AG09319 (cell line): ENCODE measurements at places on chromosomes 7 and 10.

DNA sequence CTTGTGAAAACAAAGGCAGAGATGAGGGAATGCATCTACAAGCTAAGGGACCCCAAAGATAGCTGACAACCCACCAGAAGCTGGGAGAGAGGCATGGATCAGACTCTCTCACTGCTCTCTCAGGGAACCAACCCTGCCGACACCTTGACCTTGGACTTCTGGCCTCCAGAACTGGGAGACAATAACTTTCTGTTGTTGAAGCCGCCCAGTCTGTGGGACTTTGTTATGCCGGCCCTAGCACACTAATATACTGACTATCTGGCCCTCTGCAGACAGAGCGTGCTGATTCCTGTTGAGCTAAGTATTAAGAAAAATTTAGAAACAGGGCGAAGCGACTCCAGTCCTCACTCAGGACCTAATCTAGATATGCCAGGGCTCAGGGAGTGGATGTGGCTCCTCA lies 144.3 kb upstream of the TCF7L2 start:
- no peak for DNase-seq

DNA sequence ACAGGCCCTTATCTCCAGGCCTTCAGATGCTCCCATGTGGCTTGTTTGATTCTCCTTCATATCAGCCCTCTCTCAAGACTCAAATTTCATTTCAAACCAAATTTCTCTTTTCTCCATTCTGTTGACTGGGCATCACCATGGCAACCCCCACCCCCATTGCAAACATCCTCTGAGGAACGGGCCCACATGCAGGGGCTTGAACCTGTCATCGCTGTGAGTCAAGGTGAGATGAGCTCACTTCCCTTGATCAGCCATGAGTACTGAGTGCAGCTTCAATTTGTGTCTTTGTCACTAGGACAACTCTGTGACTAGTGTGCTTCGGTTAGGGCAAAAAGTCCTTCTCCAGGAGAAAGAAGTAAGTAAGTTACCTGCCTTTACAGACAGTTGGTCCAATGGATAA lies 41.9 kb downstream of the CALML3 start:
- DNase-seq: no peak

- no peak for DNase-seq
Observed at GRCh38 chr7:25659841-25660240, 431.6 kb upstream of the NPVF start.

GRCh38 chr7:110835218-110835617 lies 255.7 kb upstream of the LRRN3 start:
- no peak for DNase-seq

GRCh38 chr10:44966129-44966815 lies 6.7 kb downstream of the RASSF4 start:
- no peak for DNase-seq

DNA sequence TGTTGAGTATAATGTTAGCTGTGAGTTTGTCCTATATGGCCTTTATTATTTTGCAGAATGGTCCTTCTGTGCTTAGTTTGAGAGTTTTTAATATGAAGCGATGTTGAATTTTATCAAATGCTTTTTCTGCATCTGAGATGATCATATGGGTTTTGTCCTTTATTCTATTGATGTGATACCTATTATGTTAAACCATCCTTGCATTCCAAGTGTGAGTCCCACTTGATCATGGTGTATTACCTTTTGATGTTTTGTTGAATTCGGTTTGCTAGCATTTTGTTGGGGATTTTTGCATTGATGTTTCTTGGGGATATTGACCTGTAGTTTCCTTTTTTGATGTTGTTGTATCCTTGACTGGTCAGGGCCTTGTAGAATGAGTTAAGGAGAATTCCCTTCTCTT lies 166.4 kb downstream of the MLLT10 start:
- DNase-seq: no peak

DNA sequence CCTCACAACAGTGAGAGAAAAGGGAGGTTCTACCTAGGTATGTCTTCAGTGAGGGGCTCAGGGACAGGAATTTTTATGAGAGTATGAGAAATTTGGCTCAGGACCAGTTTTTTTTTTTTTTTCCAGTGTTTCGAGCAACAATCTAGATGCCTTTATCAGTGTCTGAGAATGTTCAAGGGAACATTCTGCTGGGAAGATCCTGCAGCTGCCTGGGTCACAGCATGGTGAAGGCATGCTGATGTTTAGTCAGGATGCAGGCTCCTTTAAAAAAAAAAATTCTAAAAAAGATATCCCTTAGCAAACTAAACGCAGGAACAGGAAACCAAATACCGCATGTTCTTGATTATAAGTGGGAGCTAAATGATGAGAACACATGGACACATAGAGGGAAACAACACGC lies 31.0 kb downstream of the SBDS start:
- DNase-seq: no peak

DNA sequence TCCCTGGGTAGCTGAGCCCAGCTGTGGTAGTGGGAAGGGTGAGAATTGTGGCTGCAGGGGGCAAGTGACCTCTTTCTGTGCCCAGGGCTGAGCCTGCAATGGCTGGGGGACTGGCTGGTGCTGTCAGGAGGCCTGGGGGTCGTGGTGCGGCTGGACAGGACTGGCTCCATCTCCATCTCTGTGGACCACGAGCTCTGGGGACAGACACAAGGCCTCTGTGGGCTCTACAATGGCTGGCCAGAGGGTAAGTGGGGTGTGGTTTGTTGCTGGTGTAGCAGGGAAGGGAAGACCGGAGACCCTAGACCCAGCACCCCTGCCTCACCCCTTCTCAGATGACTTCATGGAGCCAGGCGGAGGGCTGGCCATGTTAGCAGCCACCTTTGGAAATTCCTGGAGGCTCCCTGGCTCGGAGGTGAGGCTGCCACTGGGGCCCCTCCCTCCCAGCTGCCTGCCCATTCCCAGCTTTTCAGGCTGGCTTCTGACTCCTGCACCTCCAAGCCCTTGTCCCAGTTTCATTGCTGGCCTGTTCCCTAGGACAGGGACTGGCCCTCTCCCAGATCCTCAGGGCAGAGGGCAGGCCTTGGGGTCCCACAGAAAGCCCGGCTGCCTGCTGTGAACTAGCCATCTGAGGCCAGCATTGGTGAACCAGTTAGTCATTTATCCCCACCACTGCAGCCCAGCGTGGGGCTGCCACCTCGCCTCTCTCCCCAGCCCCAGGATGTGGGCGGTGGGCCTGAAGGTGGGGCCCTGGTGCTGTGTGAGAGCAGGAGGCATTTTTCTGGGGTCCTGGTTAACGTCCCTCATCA lies 5.5 kb upstream of the ZNF467 start:
- DNase-seq: no peak

GRCh38 chr7:139829025-139829774 lies at the start of gene TBXAS1:
Gene TBXAS1 (plus strand): TSS chr7:139829264. CDS start chr7:139829391, 127 bp downstream.
- DNase-seq: no peak

DNA sequence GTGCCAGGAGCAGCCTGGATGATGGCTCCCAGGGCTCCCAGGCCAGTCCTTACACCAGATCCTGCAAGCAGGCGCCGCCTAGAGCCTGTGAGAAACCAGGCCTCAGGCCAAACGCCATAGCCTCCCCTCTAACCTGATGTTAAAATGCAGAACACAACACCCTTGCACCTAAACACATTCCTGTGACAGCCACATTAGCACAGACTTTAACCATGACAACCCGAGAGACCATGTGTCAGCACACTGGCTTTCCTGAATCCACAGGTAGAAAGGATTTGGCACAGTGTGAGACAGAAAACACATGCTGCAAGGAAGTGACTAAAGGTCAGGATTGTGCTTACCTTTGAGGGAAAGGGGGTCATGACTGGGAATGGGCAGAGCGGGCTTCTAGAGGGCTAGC lies 59.9 kb downstream of the SGMS1 start:
- DNase-seq: no peak

GRCh38 chr7:1653500-1653899 lies 16.6 kb upstream of the ELFN1 start:
- DNase-seq: no peak

- DNase-seq: no peak
Observed at GRCh38 chr7:88040694-88041093, 106.6 kb downstream of the ADAM22 start.

DNA sequence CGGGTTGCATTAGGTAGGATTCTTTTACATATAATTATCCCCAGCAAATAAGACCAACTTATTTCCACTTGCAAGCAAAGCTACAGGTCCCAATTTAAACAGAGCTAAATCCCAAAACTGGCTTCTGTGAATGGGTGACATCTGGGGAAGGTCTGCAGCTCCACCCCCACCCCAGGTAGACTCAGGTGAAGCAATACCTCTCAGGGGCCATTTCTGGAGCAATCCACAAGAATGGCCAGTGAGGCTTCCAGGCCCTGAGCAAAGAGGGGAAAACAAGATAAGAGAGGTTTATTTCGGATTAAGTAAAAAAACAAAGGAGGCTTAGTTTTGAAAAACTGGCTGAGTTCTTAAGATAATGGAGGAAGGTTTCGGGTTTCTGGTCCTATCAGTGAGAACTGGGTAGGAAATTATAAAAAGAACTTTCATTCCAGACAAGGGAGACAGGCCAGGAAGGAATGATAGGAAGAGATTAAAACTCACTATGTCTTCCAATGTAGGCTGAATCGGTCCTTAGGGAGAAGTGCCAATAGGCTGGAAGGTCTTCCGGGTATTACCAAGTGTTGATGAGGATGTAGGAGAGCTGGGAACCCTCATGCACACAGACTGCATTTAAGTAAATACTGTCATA lies 25.4 kb downstream of the SH3PXD2A start:
- no peak for DNase-seq

DNA sequence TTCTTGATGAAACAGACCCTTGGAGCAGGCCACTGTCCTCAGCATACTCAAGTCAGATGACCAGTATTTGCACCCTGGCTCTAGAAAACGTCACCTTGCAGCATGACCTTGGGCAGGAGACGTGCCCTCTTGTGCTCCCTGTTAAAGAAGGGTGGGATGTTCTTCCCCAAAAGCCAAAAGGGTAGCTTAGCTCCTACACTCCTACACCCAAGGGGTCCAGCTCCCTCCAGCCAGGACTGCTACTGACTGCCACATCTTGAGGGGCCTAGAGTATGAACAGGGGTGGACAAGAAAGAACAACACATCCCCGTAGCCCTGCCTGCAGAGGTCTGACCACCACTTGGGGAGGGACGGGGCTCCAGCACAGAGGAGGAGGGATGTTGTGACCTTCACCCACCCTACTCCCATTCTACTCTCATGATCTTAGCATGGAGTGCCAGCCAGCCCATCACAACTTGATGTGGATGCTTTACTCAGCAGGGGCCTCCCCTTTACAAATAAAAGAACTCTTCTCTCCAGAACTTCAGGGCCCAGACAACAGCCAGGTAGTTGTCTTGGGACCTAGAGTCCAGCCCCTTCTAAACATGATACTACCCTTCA lies 165.3 kb upstream of the ZMIZ1 start:
- DNase-seq: no peak

GRCh38 chr7:132828502-132828901 lies 252.2 kb upstream of the PLXNA4 start:
- DNase-seq: no peak

- DNase-seq: no peak
Observed at GRCh38 chr7:138978541-138979184, 2.5 kb downstream of the KIAA1549 start.
